ENCODE measurements at places on chromosomes 13 and 19.
A peak's percentile ranks its signal among the peaks of the same experiment; 100 is the strongest.

- no peak for DNase-seq
Measured at GRCh38 chr19:35362261-35363000, 4.2 kb downstream of the FFAR3 start.

- no peak for DNase-seq
Measured at GRCh38 chr19:55690109-55690768, 15.2 kb downstream of the EPN1 start.

- no peak for DNase-seq
Measured at GRCh38 chr13:99548448-99548847, 47.2 kb downstream of the TM9SF2 start.

GRCh38 chr19:39060171-39060570, 24.0 kb upstream of the ACP7 start:
- no peak for DNase-seq

- DNase-seq: peak; percentile 77
Measured at GRCh38 chr19:35213663-35214632, 14.6 kb downstream of the FAM187B start.

GRCh38 chr19:23571175-23571574, 115.8 kb downstream of the ZNF675 start:
- no peak for DNase-seq

GRCh38 chr19:39139971-39140453, 14.4 kb downstream of the PAK4 start:
- no peak for DNase-seq

DNA sequence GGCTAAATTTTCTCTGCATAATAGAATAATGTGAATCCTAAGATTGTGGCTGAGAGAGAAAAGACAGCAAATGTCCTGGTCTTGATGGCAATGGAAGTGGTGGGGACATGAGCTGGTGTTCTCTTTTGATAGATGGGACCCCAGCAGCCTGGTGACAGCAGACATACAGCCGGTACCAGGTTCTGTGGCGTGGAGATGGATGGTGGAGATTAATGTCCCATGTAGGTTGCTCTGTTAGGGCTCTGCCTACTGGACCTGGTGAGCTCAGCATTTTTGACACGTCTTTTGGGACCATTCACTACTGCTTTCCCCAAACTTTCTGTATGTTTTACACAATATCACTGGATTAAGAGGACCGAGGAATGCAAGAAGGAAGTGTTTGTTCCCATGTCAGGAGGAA, 8.2 kb upstream of the SIGLEC14 start:
- DNase-seq: no peak

DNA sequence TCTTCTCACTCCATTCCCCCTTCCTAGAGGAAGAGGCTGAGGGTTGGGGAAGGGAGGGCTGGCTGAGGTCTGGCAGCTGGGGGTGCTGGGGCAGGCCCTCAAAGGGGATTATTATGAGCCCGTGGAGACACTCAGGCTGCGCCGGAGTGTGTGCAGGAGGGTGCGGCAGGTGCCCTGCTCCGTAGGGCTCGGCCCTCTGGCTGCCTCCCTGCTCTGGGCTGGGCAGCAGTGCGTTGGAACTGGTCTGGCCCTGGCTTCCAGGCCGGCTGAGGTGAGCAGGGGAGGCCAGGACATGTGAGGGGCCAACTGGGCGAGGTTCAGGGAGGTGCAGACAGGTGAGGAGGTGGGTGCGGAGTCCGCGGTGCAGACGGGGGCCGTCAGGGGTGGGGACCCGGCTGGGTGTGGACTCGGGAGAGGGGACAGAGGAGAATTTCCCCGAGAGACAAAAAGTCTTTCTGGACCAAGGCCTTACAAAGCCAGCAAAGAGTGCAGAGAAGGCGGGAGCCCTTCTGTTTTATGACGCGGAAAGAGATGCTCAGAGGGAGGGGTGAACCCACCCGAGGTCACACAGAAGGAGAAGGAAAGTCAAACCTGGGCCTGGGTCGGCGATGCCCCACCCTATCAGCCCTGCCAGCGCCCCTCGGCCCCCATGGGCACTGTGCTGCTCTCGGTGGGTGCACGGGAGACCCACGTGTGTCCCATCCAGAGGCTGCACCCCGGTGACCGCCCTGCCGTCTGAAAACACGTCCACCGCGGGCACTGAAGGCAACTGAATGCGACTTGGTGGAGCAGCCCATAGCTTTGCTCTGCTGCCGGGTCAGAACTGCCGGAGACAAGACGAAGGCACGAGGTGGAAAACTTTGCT, 31.0 kb downstream of the PIP5K1C start:
- no peak for DNase-seq

Measured in T-helper 22 cell (primary cell).